ENCODE measurements at places on chromosomes 5 and 9.

- DNase-seq: no peak
Measured at GRCh38 chr5:171624396-171624795, 161.2 kb upstream of the SMIM23 start.

GRCh38 chr5:138338411-138339090, 485 bp downstream of the FAM53C start:
- DNase-seq: no peak

GRCh38 chr9:97983589-97984187, 547 bp downstream of the ANP32B start:
- peak; percentile 88 for DNase-seq

DNA sequence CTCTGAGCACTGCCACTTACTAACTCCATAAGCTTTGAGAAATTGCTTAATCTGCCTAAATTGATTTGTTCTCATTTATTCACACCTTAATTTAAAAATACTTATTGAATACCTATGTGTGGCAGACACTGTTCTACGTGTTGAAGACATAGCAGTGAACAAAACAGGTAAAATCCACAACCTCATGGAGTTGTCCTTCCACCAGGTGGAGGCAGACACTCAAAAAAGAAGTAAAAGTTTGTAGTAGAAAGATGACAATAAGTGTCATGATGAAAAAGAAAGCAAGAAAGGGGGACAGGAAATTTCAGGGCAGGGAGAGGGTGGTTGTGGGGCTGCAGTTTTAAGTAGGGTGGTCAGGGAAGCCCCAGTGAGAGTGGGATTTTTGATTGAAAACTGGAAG, 94.9 kb downstream of the SREK1 start:
- no peak for DNase-seq

- no peak for DNase-seq
Measured at GRCh38 chr5:159362220-159362619, 31.9 kb upstream of the IL12B start.

- DNase-seq: peak; percentile 31
Measured at GRCh38 chr9:93657331-93658111, 81.1 kb downstream of the PHF2 start.

DNA sequence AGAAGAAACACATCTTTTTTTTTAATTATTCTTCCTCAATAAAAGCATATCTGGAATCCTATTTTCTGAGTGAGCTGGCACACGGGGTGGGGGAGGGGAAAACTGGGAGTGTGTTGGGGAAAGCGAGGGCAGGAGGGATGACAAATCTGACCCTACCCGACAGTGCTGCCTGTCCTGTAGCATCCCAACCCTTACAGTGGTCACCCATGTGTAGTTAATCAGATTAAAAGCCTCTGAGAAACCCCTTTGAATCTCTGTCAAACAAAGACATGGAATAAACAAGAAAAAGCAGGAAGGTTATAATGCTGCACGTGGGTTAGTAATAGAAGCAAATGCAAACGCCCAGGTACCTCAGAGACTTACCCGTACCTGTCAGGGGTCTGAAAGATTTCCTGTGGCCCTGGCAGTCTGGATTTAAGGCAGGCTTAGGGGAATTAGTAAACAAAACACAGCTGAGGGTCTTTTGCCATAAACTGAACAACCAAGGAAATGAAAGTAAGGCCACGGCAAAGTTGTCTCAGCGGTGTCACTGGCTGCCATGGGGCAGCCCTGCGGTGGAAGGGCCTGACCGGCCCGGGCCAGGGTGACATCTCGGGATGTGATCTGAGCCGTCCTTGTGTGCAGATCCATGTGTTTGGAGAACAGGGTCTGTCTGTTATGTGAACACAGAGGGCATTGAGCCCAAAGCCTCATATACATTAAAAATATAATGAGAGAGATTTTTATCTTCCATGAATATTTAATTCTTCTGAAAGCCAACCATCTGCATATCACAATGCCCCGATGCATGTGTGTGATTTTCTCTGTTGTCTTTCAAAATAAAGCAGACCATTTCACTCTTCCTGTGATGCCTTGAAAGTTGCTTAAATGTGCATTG, 308.2 kb downstream of the ZNF608 start:
- no peak for DNase-seq

Data from left forelimb (tissue), 1 donor.